WTC11 (cell line): ENCODE measurements at places on chromosomes 13 and 19. TPM values are rescaled to one million over a fixed set of nuclear protein-coding genes. Genes with fewer than 3 reads are reported as not detected.

ZNF253 gene
- 31.9 to 43.6 TPM (median 37.0 TPM) in 3 replicates for total RNA-seq

CERS1 gene
- total RNA-seq: 14.7 to 24.5 TPM (median 22.6 TPM) in 3 replicates

SIGLEC10 gene
- 0.44 TPM in 1 of 3 replicates, not detected in the others for total RNA-seq

PSG6 gene
- total RNA-seq: not detected in 3 replicates

ADAMTS10 gene
- 11.4 to 16.0 TPM (median 14.8 TPM) in 3 replicates for total RNA-seq

ATP4B gene
- not detected in 3 replicates for total RNA-seq

DHDH gene
- 3.0 to 3.4 TPM (median 3.1 TPM) in 3 replicates for total RNA-seq

SCEL gene
- 0.11 TPM in 1 of 3 replicates, not detected in the others for total RNA-seq

C19orf67 gene
- 0.35 to 0.87 TPM (median 0.41 TPM) in 3 replicates for total RNA-seq

CEACAM20 gene
- total RNA-seq: not detected in 3 replicates
